ENCODE measurements at places on chromosomes 1 and 21.
A peak's percentile ranks its signal among the peaks of the same experiment; 100 is the strongest.

DNA sequence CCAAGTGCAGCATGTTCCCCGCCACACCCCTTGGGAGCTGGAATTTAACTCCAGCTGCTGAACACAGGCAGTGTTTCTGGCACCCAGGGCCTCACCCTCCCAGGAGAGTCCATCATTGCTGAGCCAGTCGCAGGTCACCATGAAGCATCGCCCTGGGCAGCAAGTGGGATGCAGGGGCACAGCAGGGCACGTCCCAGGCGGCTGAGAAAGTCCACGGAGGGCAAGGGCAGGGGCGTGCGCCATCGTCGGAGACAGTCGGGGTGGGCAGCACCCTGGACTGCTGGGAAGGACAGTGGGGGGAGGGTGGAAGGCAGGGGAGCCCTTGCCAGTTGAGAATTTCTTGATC is 69.2 kb upstream of the PDE9A start:
- DNase-seq: no peak

GRCh38 chr1:202134645-202135172 is 9.8 kb downstream of the ARL8A start:
- no peak for DNase-seq

- no peak for DNase-seq
These were observed 106.8 kb upstream of the ATP1A1 start for GRCh38 chr1:116265931-116266863.

GRCh38 chr1:62728963-62729362 is 40.8 kb upstream of the DOCK7 start:
- DNase-seq: peak; percentile 74

GRCh38 chr1:178684542-178685000 is 40.5 kb upstream of the RALGPS2 start:
- DNase-seq: peak; percentile 70

DNA sequence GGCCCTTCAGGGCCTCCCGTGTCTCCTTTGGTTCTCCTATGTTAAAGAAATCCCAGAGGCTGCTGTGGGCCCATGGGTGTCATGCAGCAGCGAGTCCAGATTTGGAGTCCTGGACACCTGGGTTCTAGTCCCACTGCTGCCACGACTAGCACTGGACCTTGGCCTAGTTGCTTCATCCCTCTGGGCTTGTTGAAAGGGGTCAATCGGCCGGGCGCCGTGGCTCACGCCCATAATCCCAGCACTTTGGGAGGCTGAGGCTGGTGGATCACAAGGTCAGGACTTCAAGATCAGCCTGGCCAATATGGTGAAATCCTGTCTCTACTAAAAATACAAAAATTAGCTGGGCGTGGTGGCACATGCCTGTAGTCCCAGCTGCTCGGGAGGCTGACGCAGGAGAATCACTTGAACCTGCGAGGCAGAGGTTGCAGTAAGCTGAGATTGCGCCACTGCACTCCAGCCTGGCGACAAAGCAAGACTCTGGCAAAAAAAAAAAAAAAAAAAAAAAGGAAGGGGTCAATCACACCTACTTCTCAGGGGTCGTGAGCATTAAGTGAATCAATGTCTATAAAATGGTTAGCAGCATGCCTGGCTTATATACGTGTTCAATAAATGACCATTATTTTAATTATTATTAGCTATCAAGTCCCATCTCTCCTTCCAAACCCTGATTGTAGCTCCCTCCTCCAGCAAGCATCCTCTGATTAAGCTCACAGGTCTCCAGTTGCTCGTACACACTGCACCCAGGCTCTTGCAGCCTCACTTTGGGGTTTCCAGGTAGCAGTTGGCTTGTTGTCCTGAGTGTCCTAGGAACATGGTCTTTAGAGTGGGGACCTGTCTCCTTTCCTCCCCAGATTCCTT is 43.8 kb downstream of the KIRREL1 start:
- DNase-seq: no peak

- peak; percentile 41 for DNase-seq
These were observed 17.2 kb downstream of the SYT2 start for GRCh38 chr1:202692959-202693555.

GRCh38 chr21:44298301-44298700 is 1.6 kb upstream of the PFKL start:
- DNase-seq: no peak

DNA sequence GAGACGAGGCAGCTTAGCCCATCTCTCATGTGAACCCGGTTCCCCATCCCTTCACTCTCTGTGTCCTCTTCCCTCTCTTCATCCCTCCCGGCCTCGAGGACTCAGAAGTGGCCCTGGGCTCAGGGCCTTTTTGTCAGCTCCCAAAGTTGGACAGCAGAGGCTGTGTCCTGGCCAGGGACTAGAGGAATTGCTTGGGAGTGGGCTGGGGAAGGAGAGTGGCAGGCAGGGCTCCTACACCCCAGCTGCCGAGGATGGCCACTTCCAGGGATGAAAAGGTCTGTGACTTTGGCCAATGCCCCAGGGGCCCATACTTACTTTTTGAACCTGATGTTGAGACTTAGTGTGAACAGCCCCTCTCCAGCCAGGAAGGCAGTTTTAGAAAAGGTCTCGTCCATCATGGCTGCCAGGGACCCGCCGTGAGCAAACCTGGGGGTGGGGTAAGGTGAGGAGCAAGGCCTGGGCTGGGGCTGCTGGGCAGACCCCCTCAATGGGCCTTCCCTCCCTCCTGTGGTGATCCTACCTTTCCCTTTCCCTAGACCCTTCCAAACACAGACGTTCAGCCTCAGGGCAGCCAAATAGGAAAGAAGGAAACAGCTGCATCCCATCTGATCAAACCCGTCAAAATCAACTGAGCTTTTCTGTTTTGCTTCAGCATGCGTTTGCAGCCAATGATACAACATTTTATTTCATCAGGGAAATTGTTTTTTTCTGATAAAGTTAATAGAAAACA is 5.5 kb downstream of the THEM5 start:
- DNase-seq: no peak

DNA sequence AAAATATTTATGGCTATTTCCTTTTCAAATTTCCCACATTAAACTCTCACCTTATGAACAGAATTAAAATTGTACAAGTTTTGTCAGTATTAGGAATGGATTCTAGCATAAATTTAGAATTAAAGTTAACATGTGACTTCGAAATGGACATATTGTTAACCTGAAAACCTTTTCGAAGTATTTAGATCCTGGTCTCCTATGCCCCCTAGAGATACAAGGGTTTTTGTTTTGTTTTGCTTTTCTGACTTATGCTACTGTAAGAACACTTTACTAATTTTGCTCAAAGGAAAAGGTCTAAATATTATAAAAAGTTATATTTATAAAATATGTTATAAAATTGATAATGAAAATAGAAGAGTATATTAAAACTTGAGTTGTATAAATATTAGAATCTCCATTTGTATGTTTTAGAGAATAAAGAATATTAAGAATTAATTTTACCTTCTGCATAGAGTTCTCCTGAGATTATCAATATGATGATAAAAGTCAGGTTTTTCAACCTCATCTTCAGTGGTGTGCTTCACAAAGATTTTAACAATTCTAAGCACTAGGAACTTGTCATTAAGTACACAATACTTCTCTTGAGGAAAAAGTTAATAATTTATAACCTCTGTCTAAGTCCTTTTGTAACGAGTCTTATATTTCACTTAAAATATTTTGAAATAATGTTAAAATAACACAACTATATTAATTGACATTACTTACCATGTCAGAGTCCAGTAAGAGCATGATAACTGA is at the start of gene F13B:
Gene F13B, minus strand, starts transcription at position 542 of the 738 bp plus-strand sequence. Its CDS starts 37 bp downstream, at position 505.
- DNase-seq: no peak

GRCh38 chr1:248758352-248758751 is 2.8 kb upstream of the LYPD8 start:
- no peak for DNase-seq

DNA sequence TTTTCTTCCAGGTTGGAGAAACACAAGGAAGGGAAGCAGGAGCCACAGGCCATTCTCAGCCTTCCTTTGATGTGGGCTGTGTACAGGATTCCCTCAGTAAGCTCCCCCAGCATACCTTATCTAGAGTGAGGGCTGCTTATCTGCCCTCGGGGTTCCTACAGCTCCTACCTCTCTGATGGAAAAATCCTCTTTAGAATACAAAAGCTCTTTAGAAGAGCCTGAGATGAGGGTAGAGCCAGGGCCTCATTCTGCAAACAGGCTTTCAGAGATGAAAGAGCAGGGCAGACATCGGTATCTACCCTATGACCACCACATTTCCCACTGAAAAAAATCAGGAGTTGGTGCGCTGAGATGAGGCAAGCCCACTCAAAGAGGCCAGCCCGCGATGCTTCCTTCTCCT is 85.1 kb downstream of the PLPP3 start:
- DNase-seq: peak; percentile 95

DNA sequence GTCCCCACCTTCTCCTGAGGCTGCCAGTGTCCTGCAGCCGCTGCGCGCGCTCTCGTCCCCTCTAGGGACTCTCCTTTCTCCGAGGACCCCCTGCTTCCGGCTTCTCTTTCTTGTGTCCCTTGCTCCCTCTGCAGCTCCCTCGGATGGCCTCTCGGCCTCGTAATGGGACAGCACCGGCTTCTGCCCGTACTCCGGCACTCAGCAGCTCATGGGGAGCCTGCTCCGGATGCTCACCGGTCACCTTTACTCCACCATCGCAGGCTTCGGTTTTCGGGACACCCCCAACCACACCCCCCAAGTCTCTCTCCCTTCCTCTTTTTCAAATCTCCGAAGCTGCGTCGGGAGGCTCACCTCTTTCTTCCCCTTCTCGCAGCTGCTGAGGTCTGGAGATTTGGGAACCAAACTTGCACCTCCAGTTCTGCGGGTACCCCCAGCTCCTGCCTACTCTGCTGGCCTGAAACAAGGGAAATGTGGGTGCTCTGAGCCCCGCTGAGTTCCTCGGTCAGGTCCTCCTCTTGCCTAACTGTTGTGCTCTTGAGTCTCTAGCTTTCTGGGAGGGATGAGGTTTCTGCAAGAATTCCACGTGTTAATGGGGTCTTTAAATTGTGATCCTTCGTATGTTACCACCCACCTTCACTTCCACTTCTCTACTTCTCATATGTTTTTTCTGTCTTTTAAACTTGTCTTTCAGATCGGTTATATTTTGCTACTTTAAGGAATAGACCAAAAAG is 930 bp downstream of the CDC14A start:
- peak; percentile 33 for DNase-seq

DNA sequence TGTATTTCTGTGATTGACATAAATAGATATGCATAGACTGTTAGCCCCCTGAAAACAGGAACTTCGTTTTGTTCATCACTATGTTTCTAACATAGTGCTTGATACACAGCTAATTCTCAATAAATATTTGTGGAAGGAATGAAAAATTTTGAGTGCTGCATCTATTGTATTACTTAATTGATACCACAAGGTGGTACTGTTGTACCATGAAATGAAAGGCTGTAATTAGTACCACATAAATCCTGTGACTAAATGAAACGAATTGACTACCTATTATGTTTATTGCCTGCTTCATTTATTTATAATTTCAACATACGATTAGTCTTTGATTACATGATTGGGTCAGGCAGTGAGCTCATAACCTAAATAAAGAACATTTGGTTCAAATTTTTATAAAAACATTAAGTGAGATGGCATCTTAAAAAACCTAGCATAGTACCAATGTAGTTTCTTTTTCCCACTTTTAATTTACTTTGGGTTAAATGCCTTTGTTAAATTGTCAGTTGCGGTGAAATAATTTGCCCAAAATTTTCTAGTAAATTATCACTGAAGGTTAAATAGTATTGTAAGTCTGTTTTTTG is 15.0 kb upstream of the TGFB2 start:
- DNase-seq: peak; percentile 42

- no peak for DNase-seq
These were observed 22.4 kb downstream of the SMYD2 start for GRCh38 chr1:214303141-214303930.

GRCh38 chr1:111475701-111476100 is 1.9 kb downstream of the C1orf162 start:
- no peak for DNase-seq

DNA sequence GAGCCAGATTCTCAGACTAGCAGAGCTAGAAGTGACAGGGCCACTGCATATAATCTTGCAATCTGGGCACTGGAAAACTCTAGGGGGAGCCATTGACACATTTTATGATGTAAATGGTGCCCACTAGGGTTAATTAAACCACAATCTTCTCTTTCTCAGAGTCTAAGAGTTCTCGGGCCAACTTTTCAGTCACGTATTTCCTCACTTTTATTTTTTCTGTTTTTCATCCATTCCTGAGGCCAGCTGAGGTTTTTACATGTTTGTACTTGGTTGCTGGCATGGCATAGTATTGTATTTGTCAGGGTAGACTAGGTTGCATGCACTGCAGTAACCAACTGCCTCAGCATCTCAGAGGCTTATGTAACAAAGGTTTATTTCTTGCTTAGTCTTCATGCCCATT is 138.2 kb downstream of the ZNF326 start:
- peak; percentile 33 for DNase-seq

DNA sequence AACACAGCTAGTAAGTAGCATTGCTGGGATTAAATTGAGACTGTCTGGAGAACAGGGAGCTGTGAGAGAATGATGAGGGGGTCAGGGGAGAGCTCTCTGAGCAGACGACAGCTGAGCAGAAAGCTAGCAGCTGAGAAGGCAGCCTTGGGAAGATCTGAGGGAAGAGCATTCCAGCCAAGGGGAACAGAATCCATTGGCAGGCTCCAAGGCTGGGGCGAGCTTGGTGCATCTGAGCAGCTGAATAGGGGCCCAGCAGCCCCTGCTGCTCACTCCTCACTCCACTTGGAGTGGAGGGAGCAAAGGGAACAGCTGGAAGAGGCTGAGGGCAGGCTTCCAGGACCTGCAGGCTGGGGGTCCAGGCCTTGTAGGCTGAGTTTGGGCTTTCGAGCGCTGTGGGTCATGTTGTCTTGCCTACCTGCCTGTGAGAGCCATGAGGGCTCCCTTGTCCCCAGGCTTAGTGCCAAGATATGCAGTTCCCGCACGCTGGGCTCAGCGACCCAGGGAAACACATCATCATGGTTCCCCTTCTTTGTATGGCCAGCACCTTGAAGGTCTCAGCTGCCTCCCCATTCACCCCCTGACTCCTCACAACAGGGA is 10.5 kb downstream of the ACOT11 start:
- no peak for DNase-seq
